ENCODE measurements at places on chromosomes 4 and X.

- DNase-seq: no peak
Measured at GRCh38 chrX:66602381-66602938, 36.4 kb downstream of the EDA2R start.

- no peak for DNase-seq
Measured at GRCh38 chr4:152843481-152844090, 63.8 kb downstream of the ARFIP1 start.

GRCh38 chr4:68751138-68751537, 64.7 kb upstream of the UGT2B10 start:
- DNase-seq: no peak

DNA sequence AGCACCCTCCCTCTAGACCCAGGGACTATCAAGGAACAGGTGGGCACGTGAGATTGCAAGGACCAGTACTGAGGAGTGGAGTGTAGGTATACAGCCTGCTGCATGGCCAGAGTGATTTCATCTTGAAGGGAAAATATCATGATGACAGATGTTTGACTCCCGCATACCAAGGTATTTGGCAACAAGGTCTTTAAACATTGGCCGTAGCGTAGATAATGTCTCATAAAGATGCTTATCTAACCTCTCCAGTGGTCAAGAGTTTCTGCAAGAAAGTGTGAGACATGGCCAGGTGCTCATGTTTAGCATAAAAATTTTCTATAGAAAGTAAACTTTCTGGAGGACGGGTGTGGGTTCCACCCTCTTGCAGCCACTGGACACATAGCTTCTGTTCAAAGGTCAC, 18.7 kb upstream of the ZNF630 start:
- DNase-seq: no peak

- DNase-seq: no peak
Measured at GRCh38 chrX:108025376-108025775, 19.5 kb upstream of the VSIG1 start.

DNA sequence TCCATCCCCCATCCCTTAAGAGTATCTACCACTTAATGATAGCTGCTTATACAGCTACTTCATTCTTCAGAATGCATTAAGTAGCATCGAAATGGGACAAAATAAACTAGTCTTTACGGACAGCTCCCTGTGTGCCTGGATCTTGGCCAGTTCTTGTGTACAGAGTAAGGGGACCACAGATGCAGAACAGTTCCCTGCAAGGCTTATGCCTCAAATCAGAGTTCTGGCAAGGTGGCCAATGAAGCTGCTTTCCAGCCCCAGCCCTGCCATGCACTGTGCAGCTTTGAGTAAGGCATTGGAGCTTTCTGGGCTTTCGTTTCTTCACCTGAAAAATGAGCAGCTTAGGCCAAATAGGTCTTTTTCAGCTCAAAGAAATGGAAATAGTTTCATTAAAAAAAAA, 14.2 kb downstream of the CLNK start:
- no peak for DNase-seq

GRCh38 chr4:42398871-42399331, 1.6 kb downstream of the SHISA3 start:
- no peak for DNase-seq

DNA sequence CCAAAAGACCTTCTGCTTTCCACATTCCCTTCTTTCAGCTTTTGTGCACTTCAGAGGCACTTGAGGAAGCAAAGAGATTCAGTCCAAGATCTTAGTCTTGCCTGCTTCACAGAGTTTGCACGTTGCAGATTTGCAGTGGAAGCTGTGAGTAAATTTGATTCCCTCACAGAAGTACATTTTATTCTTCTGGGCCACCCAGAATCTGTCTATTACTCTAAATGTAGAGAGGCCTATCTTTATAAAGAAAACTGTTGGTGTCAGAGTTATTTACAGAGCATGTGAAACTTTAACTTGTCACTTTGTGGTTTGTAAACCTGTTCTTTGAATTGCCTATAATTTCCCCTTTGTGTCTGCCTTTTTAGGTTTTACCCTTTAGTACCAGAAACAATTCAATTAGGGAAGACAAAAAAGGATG, 15.5 kb downstream of the SPRY1 start:
- DNase-seq: no peak

- DNase-seq: no peak
Measured at GRCh38 chr4:2949782-2950125, 13.5 kb downstream of the NOP14 start.

DNA sequence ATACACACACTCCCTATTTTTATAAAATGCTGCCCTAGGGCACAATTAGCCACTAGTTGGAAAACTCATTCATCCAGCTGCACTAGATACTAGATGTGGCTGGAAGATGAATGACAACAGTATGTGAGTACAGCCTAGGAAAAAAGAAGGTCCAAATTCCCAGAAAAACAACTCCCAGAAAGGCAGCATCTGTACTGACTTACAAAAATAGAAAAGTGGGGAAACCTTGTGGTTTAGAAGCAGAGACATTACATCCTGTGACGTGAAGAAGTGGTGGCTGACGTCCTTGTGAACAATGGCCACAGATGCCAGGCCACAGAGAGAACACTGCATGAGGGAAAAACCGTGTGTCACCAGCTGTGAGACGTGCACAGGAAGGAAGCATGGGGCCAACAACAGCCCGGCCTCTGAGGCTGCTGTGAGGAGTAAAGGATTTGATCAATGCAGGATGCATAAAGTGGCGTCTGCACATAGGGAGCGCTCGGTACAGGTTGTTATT, 81.2 kb downstream of the SPRY1 start:
- DNase-seq: no peak

GRCh38 chr4:47915378-47915777, 995 bp upstream of the NFXL1 start:
- no peak for DNase-seq

DNA sequence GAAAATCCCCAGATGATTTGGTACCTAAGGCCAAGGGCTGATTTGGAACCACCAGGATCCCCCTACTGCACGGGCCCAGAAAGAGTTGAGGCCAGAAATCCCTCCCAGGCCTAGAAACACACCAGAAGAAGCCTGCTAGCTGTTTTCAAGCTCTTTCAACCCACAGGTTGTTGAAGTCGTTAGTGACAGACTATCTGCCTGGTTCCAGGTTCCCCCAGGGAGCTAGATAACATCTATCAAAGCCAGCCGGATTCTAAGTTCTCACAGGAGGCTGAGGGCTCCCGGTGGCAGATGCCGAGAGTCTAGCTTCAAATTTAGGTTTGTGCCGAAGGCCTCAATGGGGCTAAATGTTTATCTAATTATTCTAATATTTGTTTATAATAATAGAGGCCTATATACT, 132.0 kb upstream of the ATP6AP2 start:
- no peak for DNase-seq

GRCh38 chrX:34873500-34874225, 68.9 kb upstream of the FAM47B start:
- no peak for DNase-seq

DNA sequence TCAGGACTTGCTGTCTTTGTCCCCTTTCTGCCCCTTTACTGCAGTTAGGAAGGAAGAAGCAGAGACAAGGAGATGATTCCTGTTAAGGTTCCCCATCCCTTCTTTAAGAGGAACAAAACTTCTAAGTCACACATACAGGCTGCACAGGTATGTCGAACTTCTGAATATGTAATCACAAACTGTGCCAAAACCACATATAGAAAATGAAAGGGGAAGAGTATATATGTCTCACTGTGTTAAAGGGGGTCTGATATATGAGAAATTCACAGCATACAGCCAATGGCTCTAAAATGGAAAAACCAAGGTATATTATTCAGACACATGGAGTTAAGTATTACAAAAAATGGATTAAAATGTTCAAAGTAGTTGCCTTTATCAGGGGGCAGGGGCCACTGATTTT, 11.7 kb downstream of the CFAP97 start:
- DNase-seq: no peak

DNA sequence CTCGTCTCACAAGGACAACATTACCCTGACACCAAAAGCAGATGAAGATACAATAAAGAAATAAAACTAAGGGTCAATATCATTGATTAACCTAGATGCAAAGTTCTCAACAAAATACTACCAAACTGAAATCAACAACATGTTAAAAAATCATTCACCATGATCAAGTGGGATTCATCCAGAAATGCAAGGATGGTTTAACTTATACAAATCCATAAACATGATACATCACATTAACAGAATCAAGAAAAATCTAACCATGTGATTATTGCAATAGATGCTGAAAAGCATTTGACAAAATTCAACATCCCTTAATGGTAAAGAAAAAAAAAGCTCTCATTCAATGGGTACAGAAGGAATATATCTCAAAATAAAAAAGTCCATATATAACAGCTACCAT, 514.9 kb downstream of the TMA16 start:
- DNase-seq: no peak

- DNase-seq: no peak
Measured at GRCh38 chr4:81690871-81691270, 219.2 kb upstream of the RASGEF1B start.

GRCh38 chr4:14608630-14609029, 393.7 kb upstream of the CPEB2 start:
- DNase-seq: no peak

DNA sequence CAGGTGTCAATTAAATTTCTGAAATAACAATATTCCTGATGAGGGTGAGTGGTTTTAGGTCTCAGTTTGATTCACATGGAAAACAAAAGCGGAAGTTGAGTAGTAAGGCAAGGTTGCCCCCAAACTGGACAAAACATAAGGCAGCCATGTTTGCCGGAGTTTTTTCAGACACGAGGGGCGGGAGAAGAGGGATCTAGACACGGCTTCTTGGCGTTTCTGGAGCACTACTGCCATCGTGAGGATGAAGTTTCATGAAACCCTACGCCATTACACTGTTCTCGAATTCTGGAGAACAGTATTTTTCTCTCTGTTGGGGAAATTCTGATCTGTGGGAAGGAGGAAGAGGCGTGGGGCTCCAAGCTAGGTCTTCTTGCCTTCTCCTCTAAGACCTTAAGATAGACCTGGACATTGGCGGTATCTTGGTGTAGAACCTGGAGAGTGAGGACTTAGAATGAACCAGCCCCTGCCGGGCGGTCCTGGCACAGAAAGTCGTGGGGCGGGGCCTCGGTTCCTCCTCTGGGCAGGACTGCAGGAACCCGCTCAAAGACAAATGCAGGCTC, 160.3 kb downstream of the OR13H1 start:
- DNase-seq: no peak

DNA sequence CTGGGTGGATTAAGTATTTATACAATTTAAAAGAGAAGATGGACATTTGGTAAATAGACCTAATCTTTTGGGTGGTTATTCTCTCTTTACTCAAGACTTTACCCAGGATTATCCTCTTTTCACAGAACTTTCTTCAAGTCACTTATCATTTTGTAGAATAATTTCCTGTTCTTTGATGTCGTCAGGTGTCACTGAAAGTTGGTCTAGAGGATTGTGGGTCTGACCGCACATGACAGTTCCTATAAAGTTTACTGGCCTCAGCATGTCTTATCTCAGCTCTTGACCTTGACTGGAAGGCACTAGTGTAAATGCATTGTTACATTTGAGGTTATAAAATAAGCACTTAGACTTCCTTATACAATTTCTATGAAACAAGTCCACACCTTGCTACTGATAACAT, 139.9 kb upstream of the SLC4A4 start:
- no peak for DNase-seq

DNA sequence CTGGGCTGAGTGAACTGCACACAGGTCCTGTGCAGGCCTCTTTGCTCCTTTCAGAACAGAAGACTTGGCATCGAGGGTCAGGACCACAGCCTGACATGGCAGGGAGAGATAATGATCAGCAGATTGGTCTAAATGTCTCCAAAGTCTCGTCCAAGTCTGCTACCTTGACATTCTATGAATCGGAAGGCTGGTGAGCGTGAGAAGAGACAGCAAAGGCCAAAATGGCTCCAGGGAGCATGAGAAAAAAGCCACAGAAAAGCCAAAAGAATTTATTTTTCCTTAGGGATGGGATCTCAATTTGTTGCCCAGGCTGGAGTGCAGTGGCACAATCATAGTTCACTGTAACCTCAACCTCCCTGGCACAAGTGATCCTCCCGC, 32.3 kb upstream of the IQSEC2 start:
- DNase-seq: no peak

DNA sequence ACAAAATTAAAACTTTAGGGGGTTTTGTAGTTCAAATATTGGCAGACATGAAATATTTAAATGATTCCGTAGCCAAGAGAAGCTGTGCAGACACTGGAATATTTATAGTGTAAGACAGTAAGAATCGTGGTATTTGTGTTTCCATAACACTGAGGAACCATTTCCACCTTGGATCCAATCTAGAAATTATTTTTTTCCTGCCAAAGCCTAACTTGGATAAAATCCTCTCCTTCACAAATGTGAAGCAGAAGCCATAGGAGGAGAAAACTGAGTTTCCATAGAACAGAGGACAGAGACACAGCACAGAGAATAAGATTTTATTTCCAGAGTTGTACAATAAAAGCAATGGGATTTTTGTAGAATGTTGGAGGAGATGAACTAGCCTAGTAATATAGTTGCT, 19.9 kb upstream of the SRPX start:
- DNase-seq: no peak

DNA sequence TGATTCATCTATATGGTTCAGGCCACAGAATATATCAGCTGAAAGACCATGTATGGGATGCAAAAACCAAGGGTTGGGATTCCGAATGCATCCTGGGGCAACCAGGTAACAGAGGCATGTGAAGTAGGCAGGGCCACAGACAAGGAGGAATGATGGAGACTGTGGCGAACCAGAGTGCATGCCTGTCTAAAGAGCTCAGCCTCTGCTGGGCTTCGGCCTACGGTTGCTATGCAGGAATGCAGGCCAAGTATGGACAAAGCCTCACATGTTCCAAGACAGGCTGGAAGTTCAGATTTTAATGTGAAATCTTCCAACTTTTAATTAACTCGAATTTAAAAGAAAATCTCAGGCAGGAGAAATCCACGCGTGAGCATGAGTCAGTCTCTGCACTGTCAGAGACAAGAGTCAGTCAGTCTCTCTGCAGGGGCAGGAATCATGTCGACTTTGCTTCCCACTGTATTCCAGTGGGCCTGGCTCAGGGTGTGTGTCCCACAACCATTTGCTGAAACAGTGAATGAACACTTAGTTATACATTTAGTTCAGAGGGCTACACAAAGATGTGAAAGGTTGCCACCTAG, 344.4 kb downstream of the UNC5C start:
- no peak for DNase-seq

DNA sequence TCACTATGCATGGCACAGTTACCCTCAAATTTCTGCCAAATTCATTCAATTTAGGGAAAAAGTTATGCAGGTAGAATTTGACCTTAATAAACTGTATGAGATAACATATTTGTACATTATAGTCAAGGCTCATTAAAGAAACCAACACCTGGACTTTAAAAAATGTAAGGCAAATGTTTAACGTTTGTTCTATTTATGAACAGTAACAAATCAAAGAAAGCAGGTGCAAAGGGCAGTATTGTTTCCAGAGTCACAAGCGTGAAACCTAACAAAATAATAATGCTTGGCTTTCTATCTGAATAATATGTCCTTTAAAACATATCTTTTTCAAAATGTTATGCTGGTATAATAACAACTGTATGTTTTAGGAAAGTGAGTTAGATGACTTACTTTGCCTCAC, 41.2 kb downstream of the LIN54 start:
- no peak for DNase-seq

Data from HuH-7.5 (cell line).